ENCODE measurements at places on chromosomes 3 and 15.

GRCh38 chr3:120101624-120102023 is 7.4 kb upstream of the GSK3B start:
- DNase-seq = no peak

DNA sequence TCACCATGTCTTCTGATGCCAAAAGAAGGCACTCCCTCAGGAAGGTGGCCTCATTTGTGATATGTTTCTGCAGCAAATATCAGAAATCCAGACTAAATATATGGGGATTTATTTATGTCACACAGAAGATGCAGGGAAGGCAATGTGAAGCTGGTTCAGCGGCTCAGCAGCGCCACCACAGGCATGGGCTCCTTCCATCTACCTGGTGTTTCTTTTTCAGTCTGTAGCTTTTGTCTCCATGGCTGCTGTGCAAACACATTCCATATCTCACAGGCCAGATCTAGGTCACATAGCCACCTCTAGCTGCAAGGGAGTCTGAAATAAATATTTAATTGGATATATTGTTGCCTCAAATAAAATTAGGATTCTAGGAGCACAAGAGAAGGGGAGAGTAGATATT is 502.1 kb upstream of the IL12A start:
- DNase-seq = no peak

GRCh38 chr3:27617552-27617951 is 104.6 kb downstream of the EOMES start:
- no peak for DNase-seq

DNA sequence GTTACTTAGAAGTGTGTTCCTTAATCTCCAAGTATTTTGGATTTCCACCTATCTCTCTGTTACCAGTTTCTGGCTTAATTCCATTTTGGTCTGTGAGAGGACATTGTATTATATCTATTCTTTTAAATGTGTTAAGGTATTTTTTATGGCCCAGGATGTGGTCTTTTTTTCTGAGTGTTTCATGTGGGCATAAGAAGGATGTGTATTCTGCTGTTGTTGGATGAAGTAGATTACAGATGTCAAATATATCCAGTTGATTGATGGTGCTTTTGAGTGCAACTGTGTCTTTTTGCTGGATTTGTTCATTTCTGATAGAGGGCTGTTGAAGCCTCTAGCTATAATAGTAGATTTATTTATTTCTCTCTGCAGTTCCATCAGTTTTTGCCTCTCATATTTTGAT is 136.5 kb upstream of the AZI2 start:
- DNase-seq = no peak

DNA sequence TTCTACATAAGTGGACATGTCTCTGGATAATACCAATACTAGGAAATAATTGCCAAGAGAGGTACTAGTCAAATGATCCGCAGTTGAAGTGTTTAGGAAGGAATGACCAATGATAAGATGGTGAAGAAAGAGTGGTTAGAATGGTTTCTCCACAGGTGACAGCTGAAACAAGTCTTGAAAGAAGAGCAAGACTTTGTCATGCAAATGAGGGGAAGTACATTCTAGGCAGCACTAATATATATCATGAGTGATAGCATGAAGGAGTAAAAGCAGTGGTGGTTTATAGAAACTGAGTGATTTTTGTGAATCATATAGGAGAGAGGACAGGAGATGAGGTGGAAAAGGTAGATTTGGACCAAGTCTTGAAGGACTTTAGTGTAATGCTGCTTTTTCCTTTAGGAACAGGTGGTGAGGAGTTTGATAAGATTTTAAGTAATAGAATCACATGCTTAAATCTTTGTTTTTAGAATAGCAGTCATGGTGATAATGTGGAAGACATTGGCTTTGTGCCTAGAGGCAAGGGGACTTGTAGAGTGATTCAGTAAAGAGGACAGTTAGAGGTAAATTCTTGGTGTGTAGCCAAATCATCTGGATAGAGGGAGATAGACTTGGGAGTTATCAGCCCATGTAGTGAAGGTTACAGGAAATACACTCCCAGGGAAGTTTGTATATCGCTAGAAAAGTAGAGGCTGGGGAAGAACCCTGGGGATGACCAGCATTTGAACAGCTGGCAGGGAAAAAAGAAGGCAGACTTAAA is 31.9 kb downstream of the SLMAP start:
- no peak for DNase-seq

DNA sequence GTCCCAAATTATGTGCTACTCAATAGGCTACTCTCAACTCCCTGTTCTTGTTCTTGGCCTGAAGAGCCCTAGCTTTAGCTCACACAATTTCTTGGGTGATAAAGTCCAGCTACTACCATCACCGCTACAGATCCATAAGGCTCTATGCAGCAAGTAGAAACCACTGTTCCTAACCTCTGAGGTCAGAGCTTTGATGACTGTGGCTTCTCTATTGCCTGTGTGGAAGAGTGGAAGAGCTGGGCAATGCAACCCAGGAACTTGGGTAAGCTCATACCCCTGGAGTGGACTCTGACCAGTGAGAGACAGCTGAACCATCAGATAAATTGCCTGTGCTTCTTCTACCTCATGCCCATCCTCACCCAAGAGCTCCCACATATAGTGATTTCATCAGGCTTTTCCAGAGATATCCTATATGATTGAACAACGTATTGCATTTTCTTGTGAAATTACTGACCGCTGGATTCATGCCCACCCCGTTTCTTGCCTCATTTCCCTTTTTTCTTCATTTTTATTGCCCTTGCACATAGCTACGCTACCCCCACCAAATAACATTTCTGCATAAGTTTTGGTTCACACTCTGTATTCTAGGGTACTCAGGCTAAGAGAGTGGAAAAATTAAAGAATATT is 172.3 kb upstream of the MBNL1 start:
- no peak for DNase-seq

- no peak for DNase-seq
These were observed 7.8 kb upstream of the AHSG start for GRCh38 chr3:186605078-186605477.

GRCh38 chr3:134655706-134656105 is 4.9 kb upstream of the KY start:
- DNase-seq = no peak

GRCh38 chr15:68634531-68634930 is 55.7 kb downstream of the CORO2B start:
- DNase-seq = no peak

GRCh38 chr3:102095383-102095782 is 246.1 kb downstream of the NFKBIZ start:
- no peak for DNase-seq

DNA sequence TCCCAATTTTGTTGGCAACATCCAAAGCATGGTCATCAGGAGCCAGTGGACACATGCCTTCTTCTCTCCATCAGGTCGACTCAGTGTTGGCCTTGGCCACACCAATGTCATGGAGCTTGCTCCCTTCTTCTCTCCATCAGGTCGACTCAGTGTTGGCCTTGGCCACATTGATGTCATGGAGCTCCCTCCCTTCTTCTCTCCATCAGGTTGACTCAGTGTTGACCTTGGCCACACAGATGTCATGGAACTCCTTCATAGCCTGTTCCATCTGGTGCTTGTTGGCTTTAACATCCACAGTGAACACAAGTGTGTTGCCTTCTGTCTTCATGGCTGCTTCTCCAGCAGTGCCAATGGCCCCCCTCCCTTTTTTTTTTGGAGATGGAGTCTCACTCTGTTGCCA is 70.2 kb downstream of the TMEM44 start:
- DNase-seq = no peak

GRCh38 chr3:141250828-141251227 is 19.2 kb downstream of the PXYLP1 start:
- no peak for DNase-seq

DNA sequence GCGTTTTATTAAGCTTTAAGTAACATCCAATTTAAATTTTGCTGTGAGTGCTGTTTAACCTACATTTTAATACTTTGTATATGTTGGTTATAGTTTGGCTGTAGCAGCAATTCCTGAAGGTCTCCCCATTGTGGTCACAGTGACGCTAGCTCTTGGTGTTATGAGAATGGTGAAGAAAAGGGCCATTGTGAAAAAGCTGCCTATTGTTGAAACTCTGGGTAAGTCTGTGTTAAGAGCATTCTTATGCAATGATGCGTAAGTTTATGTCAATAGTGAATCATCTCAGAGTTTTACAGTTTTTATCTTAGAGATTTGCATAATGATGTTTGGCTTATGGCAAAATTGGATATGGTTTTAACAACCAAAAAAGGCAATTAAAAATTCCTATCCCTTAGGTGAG is 62.7 kb downstream of the ASTE1 start:
- DNase-seq = no peak

DNA sequence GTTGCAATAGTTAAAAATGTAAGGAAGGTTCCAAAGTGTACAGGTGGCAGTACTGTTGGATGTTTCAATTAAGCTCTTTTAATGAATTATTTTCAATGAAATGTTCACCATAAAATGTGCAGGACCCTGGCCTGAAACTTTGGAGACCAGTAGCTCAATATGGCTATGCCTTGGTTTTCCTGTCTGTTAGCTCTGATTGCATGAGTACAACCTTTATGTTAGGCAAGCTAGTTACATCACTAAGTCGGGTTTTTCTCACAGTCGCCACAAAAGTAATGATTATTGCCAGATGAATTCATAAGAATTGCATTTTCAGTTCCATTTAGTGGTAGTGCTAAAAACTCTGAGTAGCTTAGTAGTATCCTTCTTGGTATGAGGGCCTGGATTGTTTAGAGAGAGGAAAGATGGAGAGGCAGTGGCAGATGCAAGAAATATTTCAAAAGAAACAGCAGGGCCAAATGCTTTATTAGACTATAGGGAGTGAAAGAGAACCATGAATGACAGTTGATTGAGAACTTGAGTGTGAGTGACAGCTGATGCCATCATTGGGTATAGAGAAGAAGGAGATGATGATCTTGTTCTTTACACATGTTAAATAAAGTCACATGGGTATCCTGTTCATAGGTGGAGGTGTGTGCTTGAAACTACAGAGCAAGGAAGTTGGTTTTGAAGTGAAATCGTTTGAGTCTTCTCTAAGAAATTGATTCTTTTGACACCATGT is 109.5 kb downstream of the AKAP13 start:
- no peak for DNase-seq

DNA sequence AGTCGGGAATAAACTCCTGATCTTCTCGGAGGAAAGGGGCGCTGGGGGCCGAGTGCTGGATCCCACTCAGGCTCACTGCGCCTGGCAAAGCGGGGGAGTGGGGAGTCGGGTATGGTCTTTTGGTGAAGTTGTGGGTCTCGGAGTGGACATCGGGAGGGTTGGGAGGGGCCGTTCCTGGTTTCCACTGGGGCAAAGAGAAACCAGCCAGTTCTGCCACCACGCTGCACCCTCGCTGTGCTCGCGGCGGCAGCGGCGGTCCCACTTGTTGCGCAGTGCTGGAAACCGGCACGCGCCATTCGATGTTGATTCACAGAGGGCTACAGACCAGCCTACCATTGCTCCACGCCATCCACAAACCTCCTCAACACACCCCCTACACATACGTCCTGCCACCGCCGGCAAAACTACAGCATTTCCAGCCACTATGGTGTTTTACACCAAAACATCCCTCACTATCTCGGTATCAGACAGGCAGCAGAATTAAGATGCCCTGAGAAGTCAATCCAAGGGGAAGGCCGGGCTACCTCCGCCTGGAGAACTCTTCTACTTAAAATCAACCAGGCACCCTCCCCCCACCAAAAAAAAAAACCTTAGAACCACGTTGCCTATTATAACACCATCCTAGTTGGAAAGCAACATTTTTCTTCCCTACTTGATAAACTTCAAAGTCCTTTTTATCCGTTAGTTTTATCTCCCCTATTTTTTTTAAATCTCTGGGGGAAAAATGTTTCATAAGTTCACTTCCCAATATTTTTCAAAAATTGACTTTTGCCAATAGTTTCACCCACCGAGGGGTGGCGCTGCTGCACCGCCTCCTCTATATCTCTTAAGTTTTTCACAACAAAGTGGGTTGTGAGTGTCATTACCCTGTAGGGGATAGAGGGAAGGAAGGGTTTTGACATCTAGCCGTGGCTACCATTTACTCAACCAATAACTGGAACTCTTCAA is 3.6 kb downstream of the BCL6 start:
- DNase-seq = peak; percentile 69

GRCh38 chr3:66661628-66662027 is 160.8 kb upstream of the LRIG1 start:
- DNase-seq = no peak

GRCh38 chr15:62094388-62094787 is 27.6 kb downstream of the C2CD4A start:
- DNase-seq = no peak

GRCh38 chr3:46397111-46397510 is 9.8 kb downstream of the CCR5AS start:
- DNase-seq = no peak

DNA sequence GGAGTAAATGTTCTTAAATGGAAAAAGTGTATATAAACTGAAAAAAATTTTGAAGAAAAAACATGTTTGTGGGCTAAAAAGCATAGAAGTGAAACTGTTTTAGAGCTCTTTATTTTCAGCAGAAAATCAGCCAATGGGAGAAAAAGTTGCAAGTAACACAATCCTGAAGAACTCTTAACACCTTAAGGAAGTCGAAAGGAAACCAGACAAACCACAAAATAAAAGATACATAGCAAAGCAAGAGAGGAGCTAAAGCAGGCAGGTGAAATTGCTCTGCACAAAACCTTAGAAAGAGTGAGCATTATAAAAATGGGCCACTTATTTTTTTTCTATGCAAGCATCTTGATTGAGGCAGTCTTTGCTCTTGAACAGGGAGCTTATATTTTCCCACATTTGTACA is 300.5 kb downstream of the RAP2B start:
- no peak for DNase-seq

- DNase-seq = peak; percentile 49
These were observed at the start of gene CRTC3 for GRCh38 chr15:90529371-90530249. TSS of gene CRTC3 (plus strand) at chr15:90529923. CDS start at chr15:90530072, 149 bp downstream.

DNA sequence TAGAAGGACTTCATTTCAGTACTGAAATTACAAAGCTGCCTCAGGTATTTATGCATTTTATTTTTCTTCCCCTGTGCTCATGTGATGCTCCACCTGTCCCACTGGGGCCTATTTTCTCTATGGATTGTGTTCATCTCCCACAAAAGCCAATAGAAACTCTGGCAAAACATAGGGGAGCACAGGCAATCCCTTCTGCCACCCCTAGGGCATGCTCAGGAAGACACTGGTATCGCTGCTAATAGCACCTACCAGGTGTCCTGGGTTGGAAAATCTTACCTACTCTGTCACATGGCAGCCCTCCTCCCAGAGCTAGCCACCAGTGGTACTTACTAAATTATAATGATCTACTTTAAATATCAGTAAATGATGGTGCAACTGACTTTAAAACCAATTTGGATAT is 427.4 kb downstream of the FGF12 start:
- no peak for DNase-seq

GRCh38 chr3:14780927-14781507 is 37.7 kb upstream of the FGD5 start:
- no peak for DNase-seq

GRCh38 chr3:61796088-61796680 is 234.8 kb downstream of the PTPRG start:
- DNase-seq = no peak

DNA sequence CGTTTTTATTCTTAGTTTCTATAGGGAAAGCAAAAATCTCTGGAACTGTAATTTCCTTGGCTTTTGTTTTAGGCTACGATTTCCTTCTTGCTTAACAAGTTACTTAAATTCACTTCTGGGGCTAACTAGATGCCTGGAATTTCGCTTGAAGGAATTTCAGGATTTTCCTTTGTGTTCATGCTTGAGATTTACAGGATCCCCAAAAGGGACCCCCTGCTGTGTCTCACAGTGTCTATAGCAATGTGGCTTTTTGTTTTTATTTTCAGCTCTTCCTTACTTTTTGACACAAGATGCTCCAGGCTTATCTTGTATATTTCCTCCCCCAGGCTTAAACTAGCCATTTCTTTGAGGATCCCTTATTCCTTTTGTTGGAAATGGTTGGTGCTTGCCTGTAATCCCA is 95.5 kb upstream of the DPPA4 start:
- DNase-seq = no peak

GRCh38 chr3:148332509-148332908 is 365.2 kb upstream of the AGTR1 start:
- DNase-seq = no peak

All from CD4-positive, alpha-beta T cell treated with Interferon gamma for 1 hour (primary cell).